Naive thymus-derived CD4-positive, alpha-beta T cell (primary cell): ENCODE measurements at places on chromosomes 3 and 15. TPM values are rescaled to one million over a fixed set of nuclear protein-coding genes. Genes with fewer than 3 reads are reported as not detected.

The POPDC2 gene
- 6.0 TPM for total RNA-seq

The CLDN16 gene
- total RNA-seq, result not detected

The SPATA12 gene
- total RNA-seq, result not detected

The SAMD7 gene
- total RNA-seq, result not detected

The TGM5 gene
- not detected for total RNA-seq

The SLC12A8 gene
- total RNA-seq, result 0.28 and 0.48 TPM in 2 replicates

The PFN2 gene
- total RNA-seq, result 5.4 TPM

DNA sequence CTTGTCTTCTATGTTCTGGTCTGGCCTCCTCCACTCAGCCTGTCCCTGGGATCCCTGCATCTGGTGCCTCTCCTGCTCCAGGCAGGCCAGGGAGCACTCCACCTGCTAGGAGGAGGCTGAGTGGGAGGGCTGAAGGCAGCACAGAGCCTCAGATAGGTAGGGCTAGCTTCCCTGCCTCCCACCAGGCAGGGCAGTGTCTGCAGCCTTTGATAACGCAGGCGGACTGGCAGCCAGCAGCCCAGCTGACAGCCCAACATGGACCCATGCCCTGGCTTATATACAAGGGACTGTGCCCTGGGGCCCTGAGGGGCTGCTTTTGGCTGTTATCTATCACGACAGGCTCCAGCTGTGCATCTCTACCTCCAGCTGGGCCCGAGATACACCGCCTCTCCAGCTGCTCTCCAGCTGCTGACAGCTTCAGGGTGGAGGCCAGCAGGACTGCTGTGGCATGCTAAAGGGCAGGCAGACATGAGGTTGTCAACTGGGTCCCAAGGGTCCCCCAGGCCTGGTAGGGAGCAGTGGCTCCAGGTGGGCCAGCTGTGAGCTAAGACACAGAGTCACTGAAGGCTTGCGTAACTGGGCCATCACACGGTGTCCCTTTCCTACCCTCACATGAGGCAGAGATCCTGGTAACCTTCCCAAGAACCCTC lies 5.2 kb upstream of the CLK3 start:
- no peaks in the 10 kb centered on the region for H3K4me1 ChIP-seq
- no peak overlapping the region for H3K4me3 ChIP-seq
- H3K27ac ChIP-seq, result no peak overlapping the region

DNA sequence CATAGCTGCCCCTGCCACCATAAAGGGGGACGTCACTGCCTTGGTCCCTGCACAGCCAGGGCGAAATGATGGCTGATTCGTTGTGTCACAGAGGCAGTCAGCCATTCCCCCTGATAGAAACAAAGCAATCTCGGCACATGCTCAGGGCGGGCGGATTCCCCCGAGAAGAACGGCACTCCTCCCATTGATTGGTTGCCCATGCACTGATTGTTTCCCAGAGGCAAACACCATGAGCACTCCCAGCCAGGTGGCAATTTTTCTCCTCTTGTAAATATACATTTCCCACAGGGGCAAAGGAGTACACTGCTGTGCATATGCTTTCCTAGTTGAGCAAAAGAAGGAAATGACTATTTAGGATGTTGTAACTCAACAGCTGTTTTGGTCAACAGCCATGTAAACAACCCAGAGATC lies 56.5 kb downstream of the KY start:
- H3K36me3 ChIP-seq, result no peaks in the 10 kb centered on the region
- no peak overlapping the region for H3K27ac ChIP-seq
- H3K4me3 ChIP-seq, result no peak overlapping the region
- no peaks in the 10 kb centered on the region for H3K4me1 ChIP-seq
- H3K27me3 ChIP-seq, result no peaks in the 10 kb centered on the region
- no peak for DNase-seq

GRCh38 chr3:10416730-10417300 lies 88.6 kb downstream of the ATP2B2 start:
- no peak overlapping the region for H3K4me3 ChIP-seq
- no peaks in the 10 kb centered on the region for H3K27me3 ChIP-seq

DNA sequence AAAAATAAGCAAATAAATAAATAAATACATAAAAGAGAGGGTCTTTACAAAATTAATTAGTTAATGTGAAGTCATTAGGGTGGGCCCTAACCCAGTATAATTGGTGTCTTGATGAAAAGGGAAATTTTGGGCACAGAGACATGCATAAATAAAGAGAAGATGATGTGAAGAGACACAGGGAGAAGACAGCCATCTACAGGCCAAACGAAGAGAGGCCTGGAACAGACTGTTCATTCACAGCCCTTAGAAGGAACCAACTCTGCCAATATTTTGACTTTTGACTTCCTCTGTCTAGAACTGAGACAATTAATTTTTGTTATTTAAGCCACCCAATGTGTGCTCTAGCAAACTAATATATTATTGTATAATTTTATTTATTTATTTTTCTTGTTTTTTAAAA lies 29.6 kb upstream of the SELENOK start:
- H3K36me3 ChIP-seq, result no peaks in the 10 kb centered on the region
- no peak overlapping the region for H3K27ac ChIP-seq
- no peak overlapping the region for H3K4me3 ChIP-seq
- no peak for DNase-seq

GRCh38 chr3:190644766-190645165 lies 130.9 kb downstream of the IL1RAP start:
- H3K4me3 ChIP-seq, result no peak overlapping the region
- DNase-seq, result no peak
- no peaks in the 10 kb centered on the region for H3K36me3 ChIP-seq
- H3K27me3 ChIP-seq, result no peaks in the 10 kb centered on the region

GRCh38 chr15:55873024-55873720 lies 120.2 kb downstream of the NEDD4 start:
- no peaks in the 10 kb centered on the region for H3K4me1 ChIP-seq
- H3K27me3 ChIP-seq, result no peaks in the 10 kb centered on the region
- DNase-seq, result no peak
- no peak overlapping the region for H3K4me3 ChIP-seq
- no peak overlapping the region for H3K27ac ChIP-seq

- no peak for DNase-seq
- peaks cover 18% of the 10 kb centered on the region for H3K4me1 ChIP-seq
- H3K27ac ChIP-seq, result no peak overlapping the region
Measured at GRCh38 chr3:73021301-73021835, 24.8 kb downstream of the PPP4R2 start.

- no peaks in the 10 kb centered on the region for H3K27me3 ChIP-seq
- no peaks in the 10 kb centered on the region for H3K4me1 ChIP-seq
- H3K36me3 ChIP-seq, result no peaks in the 10 kb centered on the region
- DNase-seq, result no peak
- H3K27ac ChIP-seq, result no peak overlapping the region
- H3K4me3 ChIP-seq, result no peak overlapping the region
Measured at GRCh38 chr3:193727089-193727488, 134.1 kb downstream of the OPA1 start.

DNA sequence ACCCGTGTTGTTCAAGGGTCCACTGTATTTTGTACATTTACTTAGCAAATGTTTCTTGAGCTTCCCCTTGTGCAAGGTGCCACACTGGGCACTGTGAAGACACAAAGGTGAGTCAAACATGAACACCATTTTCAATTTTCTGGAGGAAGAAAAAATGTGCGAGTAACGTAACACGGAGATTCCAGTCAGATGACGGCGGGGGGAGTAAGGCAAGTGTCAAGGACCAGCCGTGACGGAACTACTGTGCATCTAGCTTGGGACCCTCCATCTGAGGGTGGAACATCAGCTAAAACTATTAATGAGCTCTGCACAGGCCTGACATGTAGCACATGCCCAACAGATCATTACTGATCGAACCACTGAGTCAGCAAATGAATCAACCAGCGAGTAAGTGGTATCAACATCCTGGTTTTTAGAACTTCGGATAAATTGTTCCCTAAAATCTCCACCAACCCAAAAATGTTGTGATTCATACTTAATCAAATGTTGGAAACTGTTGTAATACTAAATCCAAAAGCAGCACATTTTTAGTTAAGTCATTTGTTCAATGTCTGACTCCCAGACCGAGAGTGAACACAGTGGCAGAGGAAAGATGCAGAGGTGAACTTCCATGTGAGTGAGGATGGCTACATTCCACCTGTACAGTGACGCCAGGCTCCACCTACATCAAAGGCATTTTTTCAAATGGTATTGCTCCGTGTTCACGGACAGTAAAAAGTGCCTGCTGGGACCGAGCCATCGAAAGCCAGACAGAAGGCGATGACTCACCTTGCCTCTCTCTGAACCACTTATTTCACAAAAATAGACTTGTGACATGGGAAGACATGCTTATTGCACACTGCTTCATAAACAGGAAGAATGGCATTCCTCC lies 172.2 kb downstream of the ATP10A start:
- H3K36me3 ChIP-seq, result no peaks in the 10 kb centered on the region
- no peaks in the 10 kb centered on the region for H3K27me3 ChIP-seq
- no peak overlapping the region for H3K27ac ChIP-seq
- no peak for DNase-seq
- H3K4me1 ChIP-seq, result no peaks in the 10 kb centered on the region
- no peak overlapping the region for H3K4me3 ChIP-seq

GRCh38 chr15:90972133-90972532 lies 17.4 kb downstream of the RCCD1 start:
- H3K4me3 ChIP-seq, result no peak overlapping the region
- H3K36me3 ChIP-seq, result peaks cover 4% of the 10 kb centered on the region
- H3K27me3 ChIP-seq, result no peaks in the 10 kb centered on the region
- H3K27ac ChIP-seq, result no peak overlapping the region

- DNase-seq, result no peak
- no peak overlapping the region for H3K4me3 ChIP-seq
- no peaks in the 10 kb centered on the region for H3K4me1 ChIP-seq
- no peaks in the 10 kb centered on the region for H3K27me3 ChIP-seq
- H3K36me3 ChIP-seq, result no peaks in the 10 kb centered on the region
Measured at GRCh38 chr3:4341336-4341675, 38.1 kb downstream of the SETMAR start.

GRCh38 chr15:42723068-42723467 lies 13.9 kb downstream of the CDAN1 start:
- H3K36me3 ChIP-seq, result peaks cover 73% of the 10 kb centered on the region
- H3K4me3 ChIP-seq, result no peak overlapping the region
- H3K27me3 ChIP-seq, result no peaks in the 10 kb centered on the region
- no peak overlapping the region for H3K27ac ChIP-seq

GRCh38 chr3:160758929-160759577 lies 3.0 kb downstream of the PPM1L start:
- DNase-seq, result no peak
- peaks cover 11% of the 10 kb centered on the region for H3K4me1 ChIP-seq
- H3K27me3 ChIP-seq, result peaks cover 6% of the 10 kb centered on the region
- H3K27ac ChIP-seq, result no peak overlapping the region

- H3K27ac ChIP-seq, result no peak overlapping the region
- H3K36me3 ChIP-seq, result no peaks in the 10 kb centered on the region
- no peaks in the 10 kb centered on the region for H3K4me1 ChIP-seq
- H3K4me3 ChIP-seq, result no peak overlapping the region
Measured at GRCh38 chr3:123832692-123833397, 51.3 kb downstream of the MYLK start.

GRCh38 chr3:11045536-11045935 lies 53.0 kb downstream of the SLC6A1 start:
- no peaks in the 10 kb centered on the region for H3K36me3 ChIP-seq
- H3K4me3 ChIP-seq, result no peak overlapping the region
- no peaks in the 10 kb centered on the region for H3K27me3 ChIP-seq
- no peak overlapping the region for H3K27ac ChIP-seq
- DNase-seq, result no peak
- no peaks in the 10 kb centered on the region for H3K4me1 ChIP-seq

GRCh38 chr3:195853036-195853435 lies 41.3 kb upstream of the MUC4 start:
- no peak for DNase-seq
- H3K4me3 ChIP-seq, result no peak overlapping the region
- H3K4me1 ChIP-seq, result no peaks in the 10 kb centered on the region

DNA sequence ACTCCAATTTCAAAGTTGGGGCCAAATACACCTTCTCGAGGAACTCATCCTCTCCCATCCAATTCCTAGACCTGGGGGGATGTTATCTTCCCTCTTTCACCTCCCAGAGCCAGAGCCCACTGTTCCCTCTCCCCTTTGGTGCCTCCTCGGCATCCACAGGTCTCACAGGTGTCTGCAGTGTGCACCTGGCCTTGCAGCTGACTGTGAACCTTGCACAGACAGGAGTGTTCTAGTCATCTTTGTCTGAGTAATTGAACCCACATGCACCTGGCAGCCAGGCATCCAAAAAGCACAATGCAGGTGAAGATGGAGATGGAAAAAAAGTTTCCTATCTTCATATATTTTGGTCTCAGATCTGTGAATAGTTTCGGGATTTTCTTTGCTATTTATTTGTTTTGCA lies 30.8 kb downstream of the PCOLCE2 start:
- no peaks in the 10 kb centered on the region for H3K4me1 ChIP-seq
- no peak overlapping the region for H3K27ac ChIP-seq
- no peaks in the 10 kb centered on the region for H3K36me3 ChIP-seq
- no peaks in the 10 kb centered on the region for H3K27me3 ChIP-seq
- no peak overlapping the region for H3K4me3 ChIP-seq
- no peak for DNase-seq

- H3K36me3 ChIP-seq, result peaks cover 8% of the 10 kb centered on the region
- no peaks in the 10 kb centered on the region for H3K4me1 ChIP-seq
- H3K27me3 ChIP-seq, result no peaks in the 10 kb centered on the region
- no peak overlapping the region for H3K4me3 ChIP-seq
- DNase-seq, result no peak
- no peak overlapping the region for H3K27ac ChIP-seq
Measured at GRCh38 chr3:72829701-72830100, 18.5 kb downstream of the SHQ1 start.

GRCh38 chr15:95086531-95087252 lies 855.3 kb downstream of the MCTP2 start:
- H3K36me3 ChIP-seq, result no peaks in the 10 kb centered on the region
- no peak for DNase-seq
- no peak overlapping the region for H3K27ac ChIP-seq
- H3K27me3 ChIP-seq, result no peaks in the 10 kb centered on the region
- no peak overlapping the region for H3K4me3 ChIP-seq

- DNase-seq, result no peak
- H3K36me3 ChIP-seq, result no peaks in the 10 kb centered on the region
- no peaks in the 10 kb centered on the region for H3K4me1 ChIP-seq
- H3K4me3 ChIP-seq, result no peak overlapping the region
- no peak overlapping the region for H3K27ac ChIP-seq
- H3K27me3 ChIP-seq, result no peaks in the 10 kb centered on the region
Measured at GRCh38 chr3:96731031-96731430, 83.4 kb upstream of the EPHA6 start.

- H3K4me3 ChIP-seq, result no peak overlapping the region
- no peak for DNase-seq
- H3K27me3 ChIP-seq, result no peaks in the 10 kb centered on the region
- no peaks in the 10 kb centered on the region for H3K36me3 ChIP-seq
- H3K4me1 ChIP-seq, result no peaks in the 10 kb centered on the region
Measured at GRCh38 chr15:46961795-46962194, 755.5 kb upstream of the SEMA6D start.

- no peak for DNase-seq
- no peak overlapping the region for H3K4me3 ChIP-seq
- no peaks in the 10 kb centered on the region for H3K36me3 ChIP-seq
Measured at GRCh38 chr3:11764931-11765363, 81.7 kb downstream of the TAMM41 start.

- no peak overlapping the region for H3K27ac ChIP-seq
- H3K36me3 ChIP-seq, result no peaks in the 10 kb centered on the region
- DNase-seq, result no peak
Measured at GRCh38 chr3:157637866-157638265, 134.7 kb upstream of the VEPH1 start.
